ENCODE measurements at places on chromosomes 6 and 20.

DNA sequence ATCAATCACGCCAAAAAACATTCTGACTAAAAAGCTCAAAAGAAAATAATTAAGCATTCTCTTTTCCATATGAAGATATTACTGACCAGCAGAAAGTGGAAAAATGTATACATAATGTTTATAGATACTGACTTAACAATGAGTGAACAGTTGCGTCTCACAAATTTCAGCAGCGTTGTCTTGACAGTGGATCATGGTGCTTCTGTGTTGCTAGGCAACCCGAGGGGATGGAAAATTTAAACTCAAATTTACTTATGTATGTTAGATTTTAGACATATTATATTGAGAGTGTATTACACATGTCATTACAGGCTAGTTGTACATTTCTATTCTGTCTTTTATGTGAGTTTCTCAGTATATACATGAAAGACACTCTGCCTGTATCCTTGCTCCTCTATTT lies 110.2 kb downstream of the LAMA2 start:
- H3K27ac ChIP-seq: no peak overlapping the region
- no peak overlapping the region for H3K4me3 ChIP-seq
- no peaks in the 10 kb centered on the region for H3K4me1 ChIP-seq
- no peaks in the 10 kb centered on the region for H3K27me3 ChIP-seq
- no peak for DNase-seq

GRCh38 chr6:14216946-14217684 lies 99.5 kb downstream of the CD83 start:
- no peaks in the 10 kb centered on the region for H3K36me3 ChIP-seq
- H3K27ac ChIP-seq: no peak overlapping the region
- H3K4me1 ChIP-seq: peaks cover 5% of the 10 kb centered on the region

- no peak overlapping the region for H3K4me3 ChIP-seq
- H3K36me3 ChIP-seq: no peaks in the 10 kb centered on the region
- H3K27me3 ChIP-seq: no peaks in the 10 kb centered on the region
- no peak for DNase-seq
Measured at GRCh38 chr6:22928775-22929174, 359.4 kb downstream of the HDGFL1 start.

GRCh38 chr20:20553541-20553940 lies 158.9 kb downstream of the RALGAPA2 start:
- H3K4me3 ChIP-seq: no peak overlapping the region
- peaks cover 4% of the 10 kb centered on the region for H3K36me3 ChIP-seq
- DNase-seq: no peak
- no peaks in the 10 kb centered on the region for H3K4me1 ChIP-seq
- H3K27me3 ChIP-seq: no peaks in the 10 kb centered on the region

DNA sequence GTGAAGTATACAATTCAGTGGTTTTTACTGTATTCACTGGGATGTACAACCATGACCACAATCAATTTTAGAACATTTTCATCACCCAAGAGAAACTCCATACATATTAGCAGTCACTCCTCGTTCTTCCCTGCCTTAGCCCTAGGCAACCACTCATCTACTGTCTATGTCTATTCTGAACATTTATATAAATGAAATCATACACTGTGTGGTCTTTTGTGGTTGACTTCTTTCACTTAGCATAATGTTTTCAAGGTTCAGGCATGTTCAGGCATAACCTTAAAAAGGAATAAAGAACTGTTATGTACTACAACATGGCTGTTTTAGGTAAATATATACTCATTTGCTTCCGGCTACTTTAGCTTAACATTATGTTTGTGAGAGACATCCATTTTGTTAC lies 37.3 kb downstream of the BLTP3A start:
- H3K27ac ChIP-seq: no peak overlapping the region
- no peak for DNase-seq
- H3K27me3 ChIP-seq: no peaks in the 10 kb centered on the region
- no peak overlapping the region for H3K4me3 ChIP-seq
- peaks cover 15% of the 10 kb centered on the region for H3K36me3 ChIP-seq

All from activated CD8-positive, alpha-beta memory T cell treated with anti-CD3 and anti-CD28 coated beads, Interleukin-2, amount 10 ng/mL, durations not matched to agents 7 days and 5 days (primary cell).